CD4-positive, alpha-beta T cell treated with Interleukin-6 for 4 hours (primary cell): ENCODE measurements at places on chromosomes 3 and 15.

DNA sequence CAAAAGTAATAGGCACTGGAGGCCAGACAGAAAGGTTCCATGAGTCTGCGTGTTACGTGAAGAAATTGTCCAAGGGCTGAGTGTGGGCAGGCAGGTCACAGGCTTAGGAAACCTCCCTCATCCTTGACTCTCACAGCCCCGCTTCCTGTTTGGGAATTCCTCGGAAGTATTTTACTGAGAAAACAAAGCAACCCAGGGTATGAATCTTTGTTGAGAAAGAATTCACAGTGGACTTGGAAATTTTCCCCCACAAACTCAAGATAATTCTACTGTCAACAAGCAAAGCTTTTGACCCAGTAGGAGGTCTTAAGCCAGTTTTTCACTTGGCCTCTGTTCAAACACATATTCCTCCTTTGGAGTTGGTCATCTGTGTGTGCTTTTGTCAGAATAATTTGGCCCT lies 377.1 kb upstream of the TPM1 start:
- DNase-seq, result no peak

- no peak for DNase-seq
These were observed 40.5 kb downstream of the SLC12A6 start for GRCh38 chr15:34297059-34297458.

DNA sequence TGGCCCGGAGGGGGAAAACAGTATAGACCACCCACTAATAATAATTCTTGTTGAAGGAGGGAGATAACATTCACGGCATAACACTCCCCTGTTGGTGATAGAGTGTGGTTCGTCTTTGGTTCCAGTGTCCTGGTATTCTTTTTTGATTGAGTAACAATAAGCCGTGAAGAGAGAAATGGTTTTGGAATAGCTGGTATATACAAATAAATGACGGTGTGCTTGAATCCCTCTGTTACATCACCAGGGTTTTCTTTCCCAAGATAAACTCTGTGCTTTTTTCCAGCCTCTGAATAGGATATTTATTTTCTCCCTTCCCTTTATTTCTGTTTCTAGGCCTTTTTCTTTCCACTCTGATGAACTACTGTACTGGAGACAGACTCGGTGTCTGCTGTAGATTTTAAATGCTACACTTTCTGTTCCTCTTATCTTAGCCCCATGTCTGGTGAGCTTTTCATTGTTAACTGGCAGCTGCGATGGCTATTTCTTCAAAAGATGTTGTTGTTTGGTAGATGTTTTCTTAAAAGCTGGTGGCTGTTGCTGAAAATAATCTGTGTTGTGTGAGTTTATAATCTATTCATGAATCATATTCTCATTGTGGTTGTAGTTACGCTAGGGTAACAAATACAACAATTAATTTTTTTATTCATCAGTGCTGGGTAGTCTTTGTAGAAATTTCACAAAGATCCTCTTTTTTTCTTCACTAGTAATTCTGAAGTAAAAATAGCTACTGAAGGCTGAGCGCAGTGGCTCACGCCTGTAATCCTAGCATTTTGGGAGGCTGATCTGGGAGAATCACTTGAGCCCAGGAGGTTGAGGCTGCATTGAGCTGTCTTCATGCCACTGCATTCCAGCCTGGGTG lies 15.5 kb upstream of the SCAANT1 start:
- no peak for DNase-seq

- DNase-seq, result no peak
These were observed 200.8 kb upstream of the STRIT1 start for GRCh38 chr3:155494332-155494731.

DNA sequence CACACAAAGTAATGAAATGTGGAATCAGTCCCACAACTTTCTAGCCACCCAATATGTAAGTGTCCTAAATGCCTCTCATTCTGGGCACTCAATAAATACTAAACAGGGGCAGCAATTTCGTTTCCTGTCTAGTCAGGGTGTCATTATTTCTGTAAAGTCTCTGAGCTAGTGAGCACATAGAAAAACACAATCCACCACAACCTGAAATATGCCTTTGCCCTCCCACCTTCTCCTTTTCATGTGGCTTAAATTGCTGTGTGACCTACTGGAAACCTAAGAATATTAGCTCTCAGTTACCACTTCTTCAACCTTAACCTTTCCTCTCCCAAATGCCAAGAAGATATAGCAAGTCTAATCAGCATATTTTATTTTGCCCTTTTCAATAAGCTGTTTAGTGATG lies 456.3 kb upstream of the KCNMB2 start:
- DNase-seq, result no peak

- no peak for DNase-seq
These were observed 45.8 kb upstream of the SEC13 start for GRCh38 chr3:10366651-10367101.

- no peak for DNase-seq
These were observed 371.4 kb downstream of the SV2B start for GRCh38 chr15:91471468-91471867.
